Thoracic aorta (tissue), 2 donors: ENCODE measurements at places on chromosomes 3 and 15. TPM values are rescaled to one million over a fixed set of nuclear protein-coding genes. Genes with fewer than 3 reads are reported as not detected.

- peaks cover 11% of the 10 kb centered on the region for H3K4me1 ChIP-seq
- no peak overlapping the region for H3K27ac ChIP-seq
Observed at GRCh38 chr3:177751770-177752169, 554.5 kb upstream of the TBL1XR1 start.

GRCh38 chr15:48432688-48433087 lies 101.5 kb downstream of the DUT start:
- peaks cover 32% of the 10 kb centered on the region for H3K36me3 ChIP-seq
- no peaks in the 10 kb centered on the region for H3K4me1 ChIP-seq
- no peaks in the 10 kb centered on the region for H3K27me3 ChIP-seq
- DNase-seq, result no peak
- no peak overlapping the region for H3K27ac ChIP-seq

GRCh38 chr3:68207327-68207726 lies 552.9 kb upstream of the SUCLG2 start:
- no peak overlapping the region for H3K4me3 ChIP-seq
- no peaks in the 10 kb centered on the region for H3K27me3 ChIP-seq
- no peaks in the 10 kb centered on the region for H3K36me3 ChIP-seq

DNA sequence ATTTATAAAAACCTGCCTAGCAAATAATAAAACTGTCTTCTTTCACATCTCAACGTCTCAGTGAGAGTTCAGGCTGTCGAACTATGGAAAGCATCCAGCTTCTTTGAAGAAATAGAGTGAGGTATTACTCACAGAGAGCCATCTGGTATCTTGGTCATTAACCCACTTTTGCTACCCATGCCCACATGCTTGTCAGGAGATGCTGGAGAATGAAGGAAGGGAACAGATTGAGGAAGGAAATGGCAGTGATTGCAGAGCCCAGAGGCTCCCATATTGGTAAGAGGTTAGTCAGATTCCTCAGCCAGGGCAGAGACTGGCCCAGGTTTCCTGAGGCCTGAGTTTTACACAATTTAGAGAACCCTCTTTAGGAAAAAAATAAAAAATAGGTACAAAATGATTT lies 119.1 kb downstream of the B3GALNT1 start:
- H3K36me3 ChIP-seq, result no peaks in the 10 kb centered on the region
- no peak overlapping the region for H3K27ac ChIP-seq
- DNase-seq, result no peak
- no peaks in the 10 kb centered on the region for H3K27me3 ChIP-seq
- no peak overlapping the region for H3K4me3 ChIP-seq

GRCh38 chr3:58536501-58537411 lies at the start of gene ACOX2:
Gene ACOX2 (minus strand): TSS chr3:58537190. CDS start chr3:58535106, 2,084 bp downstream.
- peaks cover 8% of the 10 kb centered on the region for H3K36me3 ChIP-seq
- peaks cover 22% of the 10 kb centered on the region for H3K4me1 ChIP-seq
- DNase-seq, result no peak
- peak within 1 kb of the TSS; percentile 65 for H3K4me3 ChIP-seq
- no peaks in the 10 kb centered on the region for H3K27me3 ChIP-seq

GRCh38 chr3:186152889-186153292 lies 44.0 kb upstream of the ETV5 start:
- no peaks in the 10 kb centered on the region for H3K4me1 ChIP-seq
- DNase-seq, result no peak
- no peaks in the 10 kb centered on the region for H3K36me3 ChIP-seq
- H3K27me3 ChIP-seq, result no peaks in the 10 kb centered on the region

The XCR1 gene
- not detected for total RNA-seq

The CISH gene
- total RNA-seq, result 4.1 TPM
